ENCODE measurements at places on chromosomes 13 and 19. TPM values are rescaled to one million over a fixed set of nuclear protein-coding genes. Genes with fewer than 3 reads are reported as not detected.
A peak's percentile ranks its signal among the peaks of the same experiment; 100 is the strongest.

DNA sequence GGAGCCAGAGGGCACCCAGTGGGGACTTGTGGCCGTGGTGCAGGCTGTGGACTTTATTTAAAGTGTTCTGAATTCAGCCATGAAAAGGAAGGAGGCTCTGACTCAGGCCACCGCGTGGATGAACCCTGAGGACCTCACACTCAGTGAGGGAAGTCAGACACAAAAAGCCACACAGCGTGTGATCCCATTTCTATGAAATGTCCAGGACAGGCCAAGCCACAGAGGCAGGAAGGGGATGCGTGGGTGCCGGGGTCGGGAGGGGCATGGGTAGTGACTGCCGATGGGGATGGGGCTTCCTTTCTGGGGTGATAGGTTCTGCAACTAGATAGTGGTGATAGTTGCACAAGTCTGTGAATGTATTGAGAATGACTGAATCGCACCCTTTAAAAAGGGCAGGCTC lies 8.7 kb upstream of the ZBTB7A start:
- DNase-seq = no peak

GRCh38 chr13:40668335-40668734 lies 1.9 kb upstream of the FOXO1 start:
- DNase-seq = peak; percentile 66

DNA sequence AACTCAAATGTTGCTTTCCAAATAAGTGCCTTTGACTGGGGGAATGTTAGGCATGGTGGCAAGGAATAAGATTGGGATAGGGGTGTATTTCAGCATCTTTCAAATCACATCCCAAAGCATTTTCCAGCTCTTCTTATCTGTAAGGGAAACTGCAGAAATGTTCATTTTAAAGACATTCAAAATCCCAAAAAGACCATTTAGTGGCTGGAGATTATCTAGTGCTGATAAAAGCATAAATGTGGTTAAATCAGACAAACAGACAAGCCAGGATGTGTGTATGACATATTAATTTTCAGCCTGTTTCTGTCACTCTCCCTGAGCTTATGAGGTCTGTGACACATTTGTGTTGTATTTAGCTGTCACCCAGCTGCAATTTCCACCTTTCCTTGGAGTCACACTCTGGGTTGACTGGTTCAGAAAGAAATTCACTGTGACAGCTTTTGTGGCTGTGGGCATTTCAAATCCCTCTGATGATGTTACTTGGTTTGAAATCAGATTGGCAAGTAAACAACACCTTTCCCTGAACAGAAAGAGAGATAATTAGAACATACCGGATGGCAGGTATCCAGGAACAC lies 69.7 kb upstream of the SIAH3 start:
- no peak for DNase-seq

The MUC16 gene
- 1.3 TPM for total RNA-seq

DNA sequence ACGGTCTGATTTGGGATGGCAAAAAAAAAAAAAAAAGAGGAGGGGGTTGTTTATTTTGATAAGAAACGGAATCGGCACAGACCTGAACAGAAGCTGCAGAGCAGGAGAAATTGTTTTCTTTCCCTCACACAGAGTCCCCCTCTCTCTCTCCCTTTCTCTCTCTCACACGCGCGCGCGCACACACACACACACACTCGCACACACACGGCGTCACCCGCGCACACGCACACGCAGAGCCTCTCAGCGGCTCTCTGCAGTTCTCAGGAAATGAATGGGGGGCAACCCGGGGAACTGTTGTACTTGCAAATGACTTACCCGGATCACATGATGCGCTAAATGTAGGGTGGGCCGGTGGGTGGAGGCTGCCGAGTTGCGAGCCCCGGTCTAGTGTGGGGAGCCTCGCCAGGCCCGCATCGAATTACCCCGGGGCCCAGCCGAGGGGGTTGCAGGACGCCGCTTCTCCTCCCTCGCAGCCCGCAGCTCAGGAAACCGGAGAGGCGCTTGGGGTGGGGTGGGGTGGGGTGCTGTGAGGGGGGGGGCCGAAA lies 475 bp downstream of the KLF12 start:
- DNase-seq = peak; percentile 91

GRCh38 chr19:36115453-36116343 lies at the start of gene TBCB:
Gene TBCB, plus strand, starts transcription at chr19:36115468. Its CDS starts 93 bp downstream, at chr19:36115561.
- peak; percentile 92 for DNase-seq

The POGLUT2 gene
- total RNA-seq = 5.2 TPM

DNA sequence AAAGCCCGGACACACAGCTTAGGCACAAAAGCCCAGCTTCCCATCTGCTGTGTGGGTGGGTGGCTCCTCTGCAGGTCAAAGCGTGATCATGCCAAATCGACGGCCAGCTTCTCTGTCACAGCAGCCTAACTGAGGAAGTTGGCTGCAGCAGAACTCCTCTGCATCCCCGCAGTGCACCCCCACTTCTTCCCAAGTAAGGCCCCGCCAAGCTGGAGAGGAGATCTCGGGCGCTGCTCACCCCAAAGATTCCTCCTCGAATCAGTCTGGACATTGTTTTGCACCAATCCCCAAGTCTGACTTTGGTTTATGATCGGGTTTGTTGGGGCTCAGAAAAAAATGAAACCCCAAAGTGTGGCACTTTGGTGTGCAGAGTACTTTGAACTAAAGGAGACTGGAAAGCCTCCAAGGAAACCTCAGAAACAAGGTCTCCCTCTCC lies 19.7 kb upstream of the CPB2 start:
- DNase-seq = no peak

GRCh38 chr13:110902370-110902769 lies 12.5 kb downstream of the ANKRD10 start:
- no peak for DNase-seq

GRCh38 chr13:22053053-22053452 lies 382.2 kb downstream of the FGF9 start:
- no peak for DNase-seq

- peak; percentile 83 for DNase-seq
These were observed at the start of gene ZNF382 for GRCh38 chr19:36605101-36605876. Gene ZNF382, plus strand, starts transcription at chr19:36605313. Its CDS starts 4,602 bp downstream, at chr19:36609915.

DNA sequence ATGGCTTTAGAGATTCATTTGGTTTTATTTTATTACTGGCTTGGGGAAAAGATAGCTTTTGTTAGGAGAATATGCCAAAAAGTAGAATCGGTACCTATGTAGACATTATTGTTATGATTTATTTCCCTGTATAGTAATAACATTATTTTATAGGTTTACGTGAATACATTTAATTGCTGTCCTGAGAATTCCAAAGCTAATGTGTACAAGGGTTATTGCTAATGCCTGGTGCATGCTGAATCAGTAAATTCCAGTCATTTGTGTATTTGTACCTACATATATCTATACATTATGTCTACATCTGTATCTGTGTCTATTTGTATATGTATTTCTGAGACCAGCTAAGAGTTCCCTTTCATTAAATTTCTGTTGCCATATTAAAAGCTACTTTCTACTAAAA lies 550.9 kb downstream of the GPC6 start:
- DNase-seq = no peak

DNA sequence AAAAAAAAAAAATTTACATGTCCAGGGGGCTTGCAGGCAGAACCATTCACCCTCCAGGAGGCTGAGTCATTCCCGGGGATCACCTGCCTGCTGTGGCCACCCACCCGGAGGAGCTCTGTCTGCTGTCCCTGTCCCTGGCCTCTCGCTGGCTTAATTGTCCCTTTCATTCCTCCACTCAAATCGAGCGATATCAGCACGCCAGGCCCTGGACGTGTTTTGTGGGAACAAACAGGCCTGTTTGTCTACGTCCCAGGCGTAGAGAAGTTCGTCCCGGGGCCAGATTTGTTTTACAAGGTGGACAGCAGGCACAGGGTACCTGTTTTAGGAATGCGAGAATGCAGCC lies 21.2 kb downstream of the SULT2B1 start:
- no peak for DNase-seq

- DNase-seq = no peak
These were observed 193.7 kb downstream of the LMO7 start for GRCh38 chr13:75829830-75830229.

The OR7A5 gene
- total RNA-seq = 0.22 TPM

The TMEM255B gene
- 34.8 TPM for total RNA-seq

- DNase-seq = peak; percentile 88
These were observed 57.1 kb downstream of the ALOX5AP start for GRCh38 chr13:30792285-30793000.

The ISYNA1 gene
- 112 TPM for total RNA-seq

- DNase-seq = no peak
These were observed 15.4 kb downstream of the MED26 start for GRCh38 chr19:16612636-16613035.

- no peak for DNase-seq
These were observed 10.9 kb upstream of the CBY2 start for GRCh38 chr13:45691251-45691650.

The ZSCAN4 gene
- total RNA-seq = not detected

DNA sequence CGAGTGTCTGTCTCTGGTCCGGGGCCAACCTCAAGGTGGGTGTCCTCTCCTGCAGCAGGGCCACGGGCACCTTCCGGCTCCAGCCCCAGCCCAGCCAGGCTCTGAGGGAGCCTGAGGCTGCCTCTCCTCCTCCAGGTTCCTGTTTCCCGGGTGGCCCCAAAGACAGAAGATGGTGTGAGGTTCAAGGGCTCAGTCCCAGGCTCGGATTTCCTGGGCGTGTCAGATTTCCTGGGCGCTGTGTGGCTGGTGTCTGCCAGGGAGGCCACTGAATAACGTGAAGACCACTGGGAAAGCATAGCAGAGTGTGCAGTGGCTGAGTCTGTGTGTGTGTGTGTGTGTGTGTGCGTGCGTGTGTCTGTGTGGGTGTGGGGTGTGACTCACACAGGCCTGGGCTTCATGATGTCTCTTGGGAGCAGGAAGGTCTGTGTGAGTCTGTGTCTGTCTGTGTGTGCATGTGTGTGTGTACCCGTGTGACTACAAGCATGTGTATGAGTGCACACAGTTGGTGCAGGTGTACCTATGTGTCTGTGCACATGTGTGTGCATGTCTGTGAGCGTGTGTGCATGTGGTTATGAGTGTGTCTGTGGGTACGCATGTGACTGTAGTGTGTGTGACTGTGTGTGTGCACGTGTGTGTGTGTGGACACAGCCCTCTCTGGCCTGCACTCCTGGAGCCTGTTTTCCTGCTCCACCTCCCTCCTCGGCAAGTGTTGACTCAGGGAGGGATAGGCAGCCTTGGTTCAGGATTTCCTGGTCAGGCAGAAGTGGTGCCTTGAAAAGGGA lies 28.3 kb downstream of the CEBPA start:
- DNase-seq = no peak

- DNase-seq = no peak
These were observed 30.5 kb upstream of the TPTE2 start for GRCh38 chr13:19591864-19592263.

GRCh38 chr13:97342136-97342535 lies 91.8 kb upstream of the RAP2A start:
- DNase-seq = no peak

The LENG9 gene
- total RNA-seq = 6.0 TPM

The ALOX5AP gene
- 21.8 TPM for total RNA-seq

DNA sequence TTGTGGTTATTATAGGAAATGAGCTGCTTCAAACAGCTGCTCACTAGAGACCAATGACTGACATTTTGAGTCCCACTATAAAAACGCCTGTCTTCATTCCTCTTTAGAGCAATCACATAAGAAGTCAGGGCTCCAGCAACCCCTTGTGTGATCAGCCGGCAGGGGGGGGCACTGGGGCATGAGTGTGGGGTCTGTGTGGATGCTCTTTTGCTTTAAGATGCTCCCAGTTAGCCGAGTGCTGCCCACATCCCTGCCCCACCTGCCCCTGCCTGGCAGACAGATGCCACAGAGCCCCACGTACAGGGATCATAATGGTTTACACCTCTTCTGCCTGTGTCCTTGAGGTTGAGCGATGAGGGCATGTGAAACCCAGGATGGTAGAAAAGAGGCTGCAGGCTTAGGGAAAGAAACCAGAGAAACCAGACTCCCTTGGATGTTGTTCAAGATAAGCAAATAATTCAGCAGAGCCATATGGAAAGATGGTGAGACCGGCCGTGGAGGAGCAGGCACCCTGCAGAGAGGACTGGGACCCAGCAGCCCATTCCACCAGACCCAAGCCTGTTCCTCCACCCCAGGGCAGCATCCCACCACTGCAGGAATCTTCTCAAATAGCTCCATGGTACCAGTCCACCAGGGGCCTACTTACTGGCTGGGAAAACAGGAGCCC lies 55.4 kb downstream of the CHST8 start:
- DNase-seq = no peak

- no peak for DNase-seq
These were observed 9.9 kb upstream of the SPATA13 start for GRCh38 chr13:24150572-24150971.

DNA sequence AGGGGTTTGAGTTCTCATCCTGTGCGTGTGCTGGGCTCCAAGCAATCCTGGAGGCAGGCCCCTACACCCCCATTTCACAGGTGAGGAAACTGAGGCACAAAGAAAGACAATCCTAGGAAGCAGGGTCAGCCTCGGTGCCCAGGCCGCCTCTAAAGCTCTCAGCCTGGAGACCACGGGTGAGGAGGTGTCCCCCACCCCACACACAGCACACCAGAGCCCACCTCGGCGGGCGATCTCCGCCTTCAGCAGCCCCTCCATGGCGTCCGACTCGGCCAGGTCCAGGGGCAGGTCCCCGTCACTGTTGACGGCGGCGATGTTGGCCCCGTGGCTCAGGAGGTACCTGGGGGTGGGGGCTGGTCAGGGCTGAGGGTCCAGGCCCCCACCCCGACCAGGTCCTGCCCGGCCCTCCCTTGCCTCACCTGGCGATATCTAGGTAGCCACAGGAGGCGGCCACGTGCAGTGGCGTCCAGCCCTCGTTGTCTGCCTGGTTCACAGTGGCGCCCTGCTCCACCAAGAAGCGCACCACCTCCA lies 5.1 kb downstream of the PPP1R12C start:
- DNase-seq = no peak

DNA sequence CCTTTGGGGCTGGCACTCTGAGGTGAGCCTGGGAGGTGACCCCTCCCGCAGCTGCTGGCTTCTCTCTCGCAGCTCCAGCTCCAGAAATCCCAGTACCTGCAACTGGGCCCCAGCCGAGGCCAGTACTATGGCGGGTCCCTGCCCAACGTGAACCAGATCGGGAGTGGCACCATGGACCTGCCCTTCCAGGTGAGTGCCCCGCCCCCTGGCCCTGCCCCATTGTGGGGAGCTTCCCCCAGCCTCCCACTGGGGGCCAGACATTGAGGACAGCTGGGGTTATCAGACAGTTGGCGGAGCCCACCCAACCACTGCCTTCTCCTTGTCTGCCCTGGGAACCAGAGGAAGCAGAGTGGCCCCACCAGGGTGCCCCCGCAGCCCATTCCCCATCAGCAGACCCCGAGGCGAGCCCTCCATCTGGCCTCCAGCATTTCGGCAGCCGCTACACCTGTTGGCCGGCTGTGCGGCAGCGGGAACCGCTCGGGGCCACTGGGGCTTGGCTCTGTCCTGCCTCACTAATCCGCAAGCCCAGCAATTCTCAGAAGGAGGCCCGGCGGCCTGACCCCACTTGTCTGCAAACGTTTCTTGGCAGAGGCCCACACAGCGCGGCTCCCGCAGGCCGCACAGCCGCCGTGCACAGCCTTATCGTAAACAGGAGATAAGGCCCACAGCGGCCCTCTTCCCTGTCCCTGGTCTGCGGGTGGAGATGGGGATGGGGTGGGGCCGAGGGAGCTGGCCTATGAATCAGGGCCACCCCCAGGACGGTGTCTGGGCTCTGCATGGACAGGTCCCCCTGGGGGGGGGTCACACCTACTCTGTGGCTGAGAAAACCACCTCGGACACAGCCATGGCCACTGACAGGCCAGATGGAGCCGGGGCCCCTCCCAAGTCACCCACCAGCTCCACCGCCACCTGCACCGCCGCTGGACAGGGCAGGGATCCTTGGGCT lies 48.0 kb downstream of the COMP start:
- peak; percentile 77 for DNase-seq

The SLC10A2 gene
- not detected for total RNA-seq

Measured in sciatic nerve (tissue), 2 donors.